T follicular helper cell (primary cell): ENCODE measurements at places on chromosomes 5 and 9.

DNA sequence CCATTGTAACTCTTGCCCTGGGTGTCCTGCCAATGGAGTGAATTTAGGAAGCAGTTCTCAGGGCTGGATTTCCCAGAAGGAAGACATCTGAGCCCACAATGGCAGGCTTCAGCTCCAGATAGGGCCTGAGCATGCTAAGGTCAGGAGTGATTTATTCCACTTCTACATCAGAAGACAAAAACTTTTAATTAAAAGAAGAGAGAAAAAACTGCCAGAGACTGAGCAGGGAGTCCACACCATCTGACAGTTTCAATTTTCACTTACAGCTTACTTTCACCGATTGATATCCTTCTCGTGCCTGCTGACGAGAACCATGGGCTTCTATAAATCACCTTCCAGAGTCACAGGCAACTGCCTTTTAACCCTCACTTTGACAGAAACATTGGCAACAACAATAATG lies 228.3 kb upstream of the BRINP1 start:
- DNase-seq: no peak

DNA sequence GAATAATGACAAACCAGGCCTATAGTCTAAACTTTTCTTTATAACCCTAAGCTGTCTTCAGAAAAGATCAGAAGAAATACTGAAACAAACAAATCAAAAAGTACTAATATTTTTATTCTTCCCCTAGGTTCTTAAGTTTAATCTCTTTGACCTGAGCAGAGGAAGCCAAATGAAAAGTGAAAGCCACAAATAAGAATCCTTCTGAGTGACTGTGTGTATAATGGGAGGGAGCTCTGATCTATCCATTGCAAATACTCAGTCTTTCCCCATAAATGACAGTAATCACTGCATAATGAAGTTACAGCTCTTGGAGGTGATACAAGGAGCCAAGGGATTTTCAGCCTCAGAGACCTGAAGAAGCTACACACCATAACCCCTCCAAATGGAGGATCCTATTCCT lies 126.9 kb upstream of the ATP10B start:
- DNase-seq: no peak

DNA sequence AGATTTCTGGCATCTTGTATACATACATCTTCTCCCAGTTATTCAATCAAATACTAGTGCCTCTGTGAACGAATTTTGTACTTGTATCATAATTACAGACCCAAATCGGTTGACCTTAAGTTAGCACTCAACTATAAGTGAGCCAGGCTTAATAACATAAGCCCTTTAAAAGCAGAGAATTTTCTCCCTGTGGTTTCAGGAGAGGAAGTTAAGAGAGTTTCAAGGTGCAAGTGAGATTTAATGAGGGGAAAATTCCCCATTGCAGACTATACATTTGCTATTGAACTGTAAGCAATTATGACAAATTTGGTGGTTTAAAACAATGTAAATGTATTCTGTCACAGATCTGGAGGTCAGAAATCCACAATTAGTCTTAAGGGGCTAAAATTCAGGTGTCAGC lies 261.9 kb upstream of the NREP start:
- no peak for DNase-seq

DNA sequence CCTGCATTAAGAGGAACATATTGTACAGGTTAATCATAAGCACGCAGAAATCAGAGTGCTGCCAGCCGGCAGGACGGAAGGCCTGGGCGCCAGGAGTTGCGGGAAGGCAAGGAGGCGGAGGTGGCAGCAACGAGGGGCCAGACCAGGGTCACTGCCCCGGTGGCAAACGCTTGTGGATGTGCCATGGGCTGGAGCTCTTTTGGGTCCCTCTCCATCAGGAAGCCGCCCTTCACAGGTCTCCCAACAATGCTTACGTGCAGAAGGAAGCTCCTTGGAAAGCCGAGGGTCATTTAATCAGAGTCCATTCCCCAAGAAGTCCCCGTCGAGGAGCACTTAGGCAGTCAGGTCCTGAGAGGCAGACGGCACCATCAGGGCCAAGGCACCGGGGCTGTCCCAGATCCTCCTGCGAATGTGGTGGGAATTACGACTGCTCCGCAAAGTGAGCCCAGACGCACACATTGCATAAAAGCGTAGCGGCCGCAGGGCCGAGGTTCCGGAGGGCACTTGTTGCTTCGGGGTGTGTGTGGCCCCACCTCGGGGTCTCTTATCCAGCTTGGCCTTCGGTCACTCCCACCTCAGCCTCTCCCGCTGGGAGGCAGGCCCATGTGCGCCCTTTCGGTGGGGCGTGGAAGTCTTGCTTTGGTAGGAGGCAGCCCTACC lies 20.5 kb downstream of the MRPL36 start:
- DNase-seq: no peak

DNA sequence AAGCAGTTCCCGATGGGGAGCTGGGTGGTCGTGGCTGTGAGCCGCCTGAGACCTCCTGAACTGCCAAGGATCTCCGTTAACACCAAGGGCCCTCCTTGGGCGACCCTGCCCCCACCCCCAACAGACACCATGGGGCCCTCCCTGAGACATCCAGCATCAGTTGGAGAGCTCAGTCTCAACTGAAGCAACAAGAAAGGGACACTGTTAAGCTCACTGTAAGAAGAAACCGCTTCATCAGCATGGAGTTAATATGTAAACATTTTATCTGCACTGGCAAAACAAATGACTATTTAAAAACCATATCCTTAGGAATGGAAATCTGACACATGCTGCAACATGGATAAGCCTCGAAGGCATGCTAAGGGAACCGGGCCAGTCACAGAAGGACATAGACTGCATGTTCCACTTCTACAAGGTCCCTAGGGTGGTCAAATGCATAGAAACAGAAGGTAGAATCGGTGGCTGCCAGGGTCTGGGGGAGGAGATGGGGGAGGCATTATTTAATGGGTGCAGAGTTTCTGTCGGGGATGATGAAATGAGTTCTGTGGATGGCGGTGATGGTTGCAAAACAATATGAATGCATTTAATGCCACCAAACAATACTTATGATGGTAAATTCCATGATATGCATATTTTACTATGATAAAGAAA lies 47.4 kb downstream of the ROR2 start:
- DNase-seq: no peak

GRCh38 chr5:130045334-130045733 lies 141.1 kb downstream of the CHSY3 start:
- DNase-seq: no peak
